NCI-H2029 (cell line): ENCODE measurements at places on chromosomes 6 and 20.
A peak's percentile ranks its signal among the peaks of the same experiment; 100 is the strongest.

DNA sequence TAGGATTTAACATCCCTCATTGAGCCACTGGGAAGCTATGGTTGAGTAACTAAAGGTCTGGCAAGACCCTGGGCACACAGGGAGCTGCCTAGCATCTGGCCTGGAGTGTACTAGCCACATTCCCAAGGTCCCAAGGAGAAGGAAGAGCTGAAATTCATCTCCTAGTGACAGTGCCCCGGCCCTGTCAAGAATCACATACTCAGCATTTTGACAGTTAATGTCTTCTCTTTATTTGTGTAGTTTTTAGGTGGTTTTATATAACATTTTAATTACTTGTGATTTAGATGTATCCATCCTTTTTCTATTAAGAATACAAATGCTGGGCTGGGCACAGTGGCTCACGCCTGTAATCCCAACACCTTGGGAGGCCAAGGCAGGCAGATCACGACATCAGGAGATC lies 40.4 kb downstream of the ALDH5A1 start:
- no peak for DNase-seq

DNA sequence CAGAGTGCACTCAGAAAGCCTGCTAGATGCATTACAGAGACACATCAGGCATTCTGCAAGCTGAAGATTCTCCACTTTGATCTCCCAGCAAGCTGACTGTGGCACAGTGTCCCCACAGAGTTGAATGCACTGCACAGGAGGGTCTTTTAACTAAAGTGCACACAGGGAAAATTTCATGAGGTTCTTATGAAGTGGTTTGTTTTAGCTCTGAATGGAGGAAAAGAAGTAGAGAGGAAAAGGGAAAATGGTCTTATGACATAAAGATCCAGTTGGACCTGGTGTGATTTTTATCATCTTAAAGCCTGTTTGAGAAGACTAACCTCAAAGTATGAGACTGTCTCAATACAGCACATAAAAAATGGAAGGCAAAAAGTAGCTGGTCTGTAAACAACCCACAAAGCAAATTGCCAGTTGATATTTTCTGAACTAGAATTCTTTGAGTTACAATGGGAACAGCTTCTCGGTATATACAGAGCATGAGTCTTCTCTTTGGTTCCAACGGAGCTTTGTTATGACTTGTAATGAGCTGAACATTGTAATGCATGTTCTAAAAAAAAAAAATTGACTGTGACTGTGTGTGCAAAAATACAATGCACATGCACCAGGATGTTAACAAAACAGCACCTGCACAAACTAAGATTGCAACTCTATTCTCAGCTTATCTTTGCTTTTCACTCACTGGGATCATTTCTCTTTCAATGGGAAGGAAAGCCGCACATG lies 383.0 kb upstream of the ID4 start:
- DNase-seq = no peak

GRCh38 chr6:127392301-127392700 lies 48.9 kb upstream of the ECHDC1 start:
- DNase-seq = no peak

- no peak for DNase-seq
Measured at GRCh38 chr20:25398376-25399036, 7.9 kb upstream of the ABHD12 start.

GRCh38 chr6:81752084-81752920 lies at the start of gene TENT5A:
Gene TENT5A, minus strand, starts transcription at chr6:81752681. Its CDS starts 540 bp downstream, at chr6:81752141.
- DNase-seq = peak; percentile 89

DNA sequence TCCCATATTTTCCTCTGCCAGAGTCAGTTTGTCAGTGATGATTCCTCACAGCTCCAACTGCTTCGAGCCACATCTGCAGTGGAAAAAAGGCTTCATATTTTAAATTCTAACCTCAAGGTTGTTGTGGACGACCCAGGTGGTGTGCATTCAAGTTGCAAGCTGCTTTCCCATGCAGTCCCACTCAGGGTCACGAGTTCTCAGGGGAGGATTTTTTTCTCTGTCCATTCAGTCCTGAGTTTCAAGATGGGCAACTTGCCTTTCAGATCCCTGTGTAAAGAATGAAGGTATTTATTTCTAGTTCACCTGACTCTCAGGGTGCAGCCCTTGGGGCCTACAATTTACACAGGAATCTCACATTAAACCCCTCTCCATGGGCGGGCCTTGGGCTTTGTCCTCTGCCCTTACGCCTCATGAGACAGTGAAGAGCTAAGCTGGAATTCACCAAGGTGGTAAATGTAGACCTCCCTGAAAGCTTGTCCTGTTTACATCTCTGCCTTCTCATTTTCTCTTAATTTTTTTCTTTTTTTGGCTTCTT lies 65.9 kb downstream of the TPD52L1 start:
- DNase-seq = no peak

DNA sequence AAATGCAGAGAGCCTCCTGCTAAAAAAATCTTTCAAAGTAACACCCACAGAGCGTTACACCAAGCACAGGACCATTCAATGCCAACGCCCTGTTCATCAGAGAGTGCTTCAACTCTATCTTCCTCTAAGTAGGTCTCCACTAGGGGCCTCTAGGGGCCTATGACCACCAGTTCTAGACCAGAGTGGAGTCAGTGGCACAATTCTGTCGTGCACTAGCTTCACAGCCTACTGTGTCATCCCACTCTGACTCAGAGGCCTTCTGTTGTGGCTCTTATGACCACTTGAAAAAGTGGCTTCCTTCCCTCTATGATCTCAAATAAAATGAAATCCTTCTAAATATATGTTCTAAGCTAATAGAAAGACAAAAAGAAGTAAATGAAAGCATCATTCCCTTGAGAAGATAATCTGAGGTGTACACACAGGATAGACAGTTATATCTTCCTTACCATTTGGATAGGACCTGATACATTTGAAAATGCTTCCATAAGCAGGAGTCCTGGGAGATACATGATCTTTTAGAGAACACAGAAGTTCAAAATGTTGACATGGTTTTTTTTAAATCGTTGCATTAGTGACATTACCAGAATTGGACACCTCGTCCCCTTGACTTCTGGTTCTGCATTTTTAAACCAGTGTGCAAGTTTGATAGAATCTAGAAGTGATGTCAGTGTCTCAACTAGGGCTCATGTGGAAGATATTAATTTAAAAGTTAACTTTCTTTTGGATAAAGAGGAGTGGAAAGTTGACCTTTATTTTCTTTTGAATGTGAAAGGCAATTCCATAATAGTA lies 151.9 kb downstream of the SH3BGRL2 start:
- DNase-seq = no peak

DNA sequence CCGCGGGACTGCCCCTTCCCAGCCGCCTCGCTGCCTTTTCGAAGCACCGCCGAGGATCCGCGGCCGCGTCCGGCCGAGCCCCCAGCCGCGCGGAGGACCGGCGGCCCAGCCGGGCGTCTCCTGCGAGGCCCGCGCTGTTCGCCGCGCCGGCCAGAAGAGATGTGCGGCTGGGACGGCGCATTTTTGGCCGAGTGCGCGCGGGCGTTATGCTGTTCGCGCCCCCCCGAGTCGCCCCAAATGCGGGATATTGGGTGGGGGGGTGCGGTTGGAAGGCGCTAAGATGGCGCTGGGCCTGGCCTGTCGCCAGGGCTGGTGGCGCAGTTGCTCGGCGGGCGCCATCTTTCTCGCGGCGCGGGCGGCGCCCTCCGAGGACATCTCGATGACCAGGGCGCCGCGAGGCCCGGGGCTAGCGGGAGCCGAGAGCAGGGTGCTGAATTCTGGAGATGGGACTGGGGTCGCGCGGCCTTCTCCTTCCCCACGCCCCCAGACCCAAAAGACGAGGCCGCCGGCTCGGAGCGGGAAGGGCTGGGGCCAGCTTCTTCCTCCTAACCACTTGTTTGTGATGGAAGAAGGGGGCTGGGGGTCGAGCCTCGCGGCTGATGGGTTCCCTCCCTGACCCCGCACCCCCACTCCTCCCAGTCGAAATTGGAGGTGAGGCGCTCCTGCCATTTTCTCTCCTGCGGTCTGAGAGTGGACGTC lies 1.5 kb downstream of the BICRAL start:
- peak; percentile 53 for DNase-seq

GRCh38 chr6:27478706-27479318 lies 5.9 kb upstream of the ZNF184 start:
- peak; percentile 63 for DNase-seq

GRCh38 chr6:28368522-28368921 lies 18.8 kb downstream of the ZKSCAN3 start:
- DNase-seq = no peak

- DNase-seq = no peak
Measured at GRCh38 chr6:33896391-33897188, 92.8 kb upstream of the MLN start.

DNA sequence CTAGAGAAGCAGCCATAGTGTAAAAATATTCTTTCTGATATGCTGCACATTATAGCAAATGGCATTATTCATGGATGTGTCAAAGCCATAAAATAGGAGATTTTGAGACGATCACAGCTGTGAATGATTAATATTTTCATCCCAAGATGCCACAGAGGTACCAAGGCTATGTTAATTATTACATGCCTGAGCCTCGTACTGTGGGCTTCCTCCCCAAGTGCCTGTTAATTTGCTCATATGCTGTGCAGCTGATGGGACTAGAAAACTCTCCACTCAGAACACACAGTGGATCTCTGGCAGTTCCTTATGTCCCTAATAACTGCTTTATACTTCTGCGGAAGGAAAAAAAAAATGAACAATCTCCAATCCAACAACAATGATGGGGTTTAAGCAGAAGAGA lies 184.9 kb upstream of the TSHZ2 start:
- no peak for DNase-seq

DNA sequence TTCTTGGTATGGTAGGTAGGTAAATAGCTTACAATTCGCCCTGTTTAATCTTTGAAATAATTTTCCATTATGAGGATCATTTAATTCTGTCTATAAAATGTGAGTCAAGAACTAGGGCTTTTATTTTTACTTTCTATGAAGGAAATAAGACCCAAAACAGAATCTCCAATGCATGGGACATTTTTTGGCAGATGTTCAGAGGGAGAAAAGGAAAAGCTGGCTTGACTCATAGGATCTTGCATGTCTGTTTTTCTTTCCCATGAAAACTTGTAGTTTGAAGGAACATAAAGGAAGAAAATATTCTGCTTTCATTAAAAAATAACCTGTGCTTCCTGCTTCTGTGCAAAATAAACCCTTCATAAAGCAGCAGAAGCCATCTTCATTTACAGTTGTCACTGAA lies 143.1 kb upstream of the INSM1 start:
- DNase-seq = no peak

DNA sequence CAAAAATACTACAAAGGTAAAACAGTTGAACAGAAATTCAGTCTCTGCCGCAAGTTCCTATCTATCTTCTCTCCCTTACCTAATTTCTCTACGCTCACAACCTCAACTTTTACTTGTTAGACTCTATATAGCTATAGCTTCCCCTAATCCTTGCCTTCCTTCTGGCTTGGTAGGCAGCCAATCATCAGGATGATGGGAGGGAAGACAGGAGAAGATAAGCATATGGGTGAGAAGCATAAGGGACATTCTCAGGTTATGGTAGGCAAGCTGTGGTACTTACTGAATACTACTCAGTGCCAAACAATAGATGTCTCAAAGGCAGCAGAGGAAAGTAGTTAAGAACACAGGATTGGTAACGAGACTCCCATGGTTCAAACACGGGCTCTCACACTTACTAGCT lies 7.8 kb downstream of the CCNC start:
- no peak for DNase-seq

GRCh38 chr6:80527552-80528052 lies 421.1 kb downstream of the BCKDHB start:
- peak; percentile 95 for DNase-seq

DNA sequence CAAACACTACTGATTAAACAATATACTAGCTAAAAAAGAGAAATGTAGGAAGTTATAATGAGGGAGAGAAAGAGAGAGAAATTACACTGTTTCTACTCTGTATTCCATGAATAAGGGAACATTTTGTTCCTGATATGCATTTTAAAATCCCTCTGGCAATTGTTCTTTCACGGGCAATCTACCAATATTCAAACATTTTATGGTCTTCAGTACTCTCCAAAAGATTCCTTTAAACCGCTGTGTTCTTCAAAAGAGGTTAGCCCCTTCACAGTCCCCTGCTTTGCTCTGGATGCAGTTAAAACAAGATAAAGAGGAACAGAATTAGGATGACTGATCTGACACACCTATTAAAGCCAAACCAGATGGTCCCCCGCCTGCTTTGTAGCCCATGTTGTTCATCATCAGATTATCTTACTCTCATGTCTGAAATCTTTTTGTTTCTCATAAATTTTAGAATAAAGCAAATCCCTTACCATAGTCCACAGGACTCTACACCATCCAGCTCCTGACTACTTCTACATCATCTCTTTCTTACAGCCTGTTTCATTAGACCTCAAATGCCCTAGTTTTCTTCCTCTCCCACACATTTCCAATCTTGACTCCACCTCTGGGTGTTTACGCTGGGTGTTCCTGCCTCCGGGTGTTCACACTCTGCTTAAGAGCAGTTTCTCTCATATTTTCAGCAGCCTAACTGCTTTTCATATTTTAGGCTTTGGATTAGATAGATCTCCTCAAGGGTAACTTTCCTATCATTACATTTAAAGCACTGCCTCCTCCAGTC lies 399.7 kb downstream of the COL12A1 start:
- no peak for DNase-seq

- no peak for DNase-seq
Measured at GRCh38 chr6:52271852-52272460, 12.6 kb downstream of the MCM3 start.

DNA sequence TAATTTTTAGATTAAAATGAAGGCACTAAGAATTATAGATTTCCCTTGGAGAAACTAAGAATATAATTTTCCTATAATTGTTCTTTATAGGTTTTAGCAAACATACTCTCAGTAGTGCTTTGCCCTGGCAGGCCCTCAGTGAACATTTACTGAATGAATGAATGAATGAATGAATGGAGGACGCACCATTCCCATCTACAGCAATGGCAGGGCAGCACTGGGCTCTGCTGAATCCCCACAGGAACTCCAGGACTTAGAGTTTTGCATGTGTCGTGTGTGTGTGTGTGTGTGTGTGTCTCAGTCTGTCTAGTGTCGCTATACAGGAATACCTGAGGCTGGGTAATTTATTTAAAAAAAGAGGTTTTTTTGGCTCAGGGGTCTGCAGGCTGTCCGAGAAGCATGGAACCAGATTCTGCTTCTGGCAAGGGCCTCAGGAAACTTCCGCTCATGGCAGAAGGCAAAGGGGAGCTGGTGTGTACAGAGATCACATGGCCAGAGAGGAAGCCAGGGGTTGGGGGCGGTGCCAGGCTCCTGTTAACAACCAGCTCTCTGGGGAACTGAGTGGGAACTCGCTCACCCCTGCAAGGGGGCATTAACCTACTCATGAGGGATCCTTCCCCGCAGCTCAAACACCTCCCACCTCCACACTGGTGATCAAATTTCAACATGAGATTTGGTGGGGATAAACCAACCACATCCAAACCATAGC lies 20.1 kb downstream of the RNASET2 start:
- DNase-seq = no peak

GRCh38 chr20:23096986-23097520 lies 10.9 kb upstream of the CD93 start:
- DNase-seq = no peak

DNA sequence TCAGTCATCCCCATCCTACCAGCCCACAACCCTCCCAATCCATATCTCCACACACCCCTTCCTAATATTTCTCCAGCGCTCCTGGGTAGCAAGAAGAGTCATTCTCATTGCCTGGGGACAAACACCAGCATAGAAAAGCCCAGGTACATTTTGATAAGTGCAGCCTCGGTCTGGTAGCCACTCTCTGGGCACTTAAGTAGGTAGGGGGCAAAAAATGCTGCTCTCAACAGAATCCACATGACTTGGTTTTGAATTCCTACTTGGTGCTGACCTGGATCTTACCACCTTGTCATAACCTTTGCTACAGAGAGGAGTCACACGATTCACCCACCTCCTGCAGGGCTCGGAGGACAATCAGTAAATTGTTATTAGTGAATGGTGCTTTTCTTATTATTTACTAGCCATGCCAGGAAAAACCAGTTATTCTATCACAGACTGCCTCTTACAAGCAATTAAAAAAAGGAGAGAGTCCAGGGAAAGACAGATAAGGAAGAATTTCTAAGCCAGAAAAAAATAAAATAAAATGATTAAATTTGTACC lies 249.1 kb downstream of the LY86 start:
- DNase-seq = no peak
